Non-pigmented ciliary epithelial cell (primary cell): ENCODE measurements at places on chromosomes 5 and 9.

DNA sequence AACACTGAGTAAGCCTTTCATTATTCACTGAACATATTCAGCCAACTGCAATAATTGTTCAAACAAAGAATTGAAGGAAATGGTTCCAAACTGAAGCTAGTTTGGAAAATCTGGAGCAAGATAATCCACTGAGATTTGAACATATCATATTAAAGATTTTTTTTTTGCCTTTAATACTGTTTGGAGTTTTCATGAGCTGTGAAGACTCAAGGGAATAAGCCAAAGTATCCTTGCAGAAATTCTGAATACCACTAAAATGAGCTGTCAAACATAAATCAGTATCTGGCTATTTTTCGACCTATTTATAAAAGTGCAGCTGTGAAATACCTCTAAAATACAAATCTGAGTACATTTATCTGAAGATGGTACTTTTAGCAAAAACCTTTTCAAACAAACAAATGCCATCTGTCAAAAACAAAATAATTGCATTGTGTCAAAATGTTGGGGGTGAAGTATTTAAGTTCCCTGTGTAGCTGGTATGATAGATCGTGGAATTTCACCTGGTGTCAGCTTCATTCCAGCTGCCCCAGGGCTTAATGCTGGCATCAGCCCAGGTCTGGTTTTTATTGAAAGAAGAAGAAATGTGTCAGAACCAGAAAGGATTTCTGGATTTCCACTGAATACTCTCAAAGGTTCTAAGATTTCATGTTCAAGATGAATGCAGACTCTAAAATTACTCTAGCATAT, 149.0 kb upstream of the GRAMD2B start:
- no peak for DNase-seq

DNA sequence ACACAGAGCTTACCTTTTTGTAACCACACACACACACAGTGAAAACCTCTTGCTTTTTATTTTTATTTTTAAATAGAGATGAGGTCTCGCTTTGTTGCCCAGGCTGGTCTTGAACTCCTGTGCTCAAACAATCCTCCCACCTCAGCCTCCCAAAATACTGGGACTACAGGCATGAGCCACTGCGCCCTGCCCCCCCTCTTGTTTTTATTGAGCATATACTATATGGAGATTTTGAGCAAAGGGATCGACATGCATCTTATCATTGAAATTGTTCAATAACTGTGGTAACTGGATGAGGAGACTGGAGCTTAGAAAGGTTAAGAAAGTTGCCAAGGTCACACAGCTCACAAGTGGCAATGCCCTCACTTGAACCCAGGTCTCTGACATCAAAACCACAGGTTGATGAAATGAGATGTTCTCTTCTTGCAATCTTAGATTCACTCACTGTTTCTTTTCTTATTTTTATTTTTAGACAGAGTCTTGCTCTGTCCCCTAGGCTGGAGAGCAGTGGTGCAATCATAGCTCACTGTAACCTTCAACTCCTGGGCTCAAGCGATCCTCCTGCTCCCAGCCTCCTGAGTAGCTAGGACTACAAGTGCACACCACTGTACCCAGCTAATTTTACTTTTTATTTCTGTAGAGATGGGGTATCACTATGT, 26.8 kb upstream of the STXBP1 start:
- no peak for DNase-seq

GRCh38 chr5:59856358-59856757, 37.2 kb downstream of the PDE4D start:
- no peak for DNase-seq

GRCh38 chr5:104937598-104937997, 1375.0 kb upstream of the NUDT12 start:
- no peak for DNase-seq

DNA sequence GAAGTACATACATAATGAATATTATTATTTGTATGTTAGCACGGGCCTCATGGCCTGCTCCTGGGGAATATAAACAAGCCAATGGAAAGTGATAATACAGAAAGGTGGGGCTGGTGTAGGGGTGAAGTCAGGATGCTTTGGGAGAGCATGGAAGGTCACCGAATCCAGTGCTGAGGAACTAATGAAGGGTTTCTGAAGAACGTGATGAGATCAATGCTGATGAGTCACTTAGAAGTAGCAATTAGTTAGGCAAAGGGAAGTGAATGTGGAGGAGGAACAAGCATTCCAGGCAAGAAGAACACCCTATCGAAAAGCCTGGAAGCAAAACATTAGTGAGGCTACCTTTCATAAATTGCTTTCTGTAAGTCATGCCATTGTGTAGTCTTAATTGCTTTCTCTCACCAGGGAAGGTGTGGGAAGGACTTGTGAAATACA, 2.1 kb downstream of the ANXA1 start:
- DNase-seq = no peak

GRCh38 chr5:161446655-161447054, 99.9 kb downstream of the GABRB2 start:
- DNase-seq = no peak

GRCh38 chr5:56822981-56823380, 7.6 kb downstream of the MAP3K1 start:
- DNase-seq = no peak

- DNase-seq = no peak
These were observed 545.2 kb downstream of the CSNK1G3 start for GRCh38 chr5:124056991-124057723.

DNA sequence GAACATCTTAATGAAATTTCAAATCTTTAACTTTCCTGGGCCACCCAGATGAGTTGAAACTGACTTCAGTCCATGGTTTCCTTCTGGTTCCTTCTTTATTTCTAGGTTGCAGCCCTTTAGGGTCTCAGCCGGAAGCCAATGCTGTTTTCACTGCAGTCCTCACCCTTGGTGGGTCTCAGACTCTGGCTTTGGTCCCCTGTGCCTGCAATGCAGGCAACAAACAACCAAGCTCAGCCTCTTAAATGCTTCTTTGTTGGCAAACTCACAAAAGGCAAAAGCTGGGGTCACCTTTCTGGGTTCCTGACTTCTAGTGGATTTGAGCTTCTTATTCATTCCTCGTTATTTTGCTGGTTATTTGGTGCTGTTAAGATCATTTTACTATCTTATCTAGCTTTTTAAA, 19.3 kb upstream of the APC start:
- no peak for DNase-seq

DNA sequence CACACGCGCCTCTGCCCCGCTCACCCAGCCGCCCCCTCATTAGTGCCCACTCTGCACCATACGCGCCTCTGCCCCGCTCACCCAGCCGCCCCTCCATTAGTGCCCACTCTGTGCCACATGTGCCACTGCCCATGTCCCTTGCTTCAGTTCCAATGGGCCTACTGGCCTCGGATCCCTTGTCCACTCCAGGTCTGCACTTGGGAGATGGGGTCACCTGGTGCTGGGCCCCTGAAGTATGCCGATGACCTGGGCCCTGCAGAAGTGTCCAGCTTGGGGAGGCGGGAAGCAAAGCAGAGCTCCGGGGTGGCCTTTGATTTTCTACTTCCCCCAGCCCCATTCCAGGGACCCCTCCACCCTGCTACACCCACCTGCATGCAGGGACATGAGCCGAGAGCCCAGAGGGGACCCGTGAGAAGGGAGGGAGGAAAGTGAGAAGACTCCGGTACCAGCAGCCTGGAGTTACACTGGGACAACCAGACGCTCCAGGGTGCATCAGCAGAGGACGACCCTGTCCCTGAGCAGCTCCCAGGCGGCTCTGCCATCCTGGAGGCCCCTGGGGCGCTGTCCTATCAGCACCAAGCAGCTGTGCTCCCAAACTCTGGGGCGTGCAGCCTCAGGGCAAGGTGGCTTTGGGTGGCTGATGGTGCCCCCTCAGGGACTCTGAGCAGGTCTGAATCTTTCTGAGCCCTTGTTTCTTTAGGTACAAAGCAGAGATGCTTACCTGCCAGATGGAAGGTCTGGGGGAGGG, 140.8 kb downstream of the RXRA start:
- DNase-seq = no peak

DNA sequence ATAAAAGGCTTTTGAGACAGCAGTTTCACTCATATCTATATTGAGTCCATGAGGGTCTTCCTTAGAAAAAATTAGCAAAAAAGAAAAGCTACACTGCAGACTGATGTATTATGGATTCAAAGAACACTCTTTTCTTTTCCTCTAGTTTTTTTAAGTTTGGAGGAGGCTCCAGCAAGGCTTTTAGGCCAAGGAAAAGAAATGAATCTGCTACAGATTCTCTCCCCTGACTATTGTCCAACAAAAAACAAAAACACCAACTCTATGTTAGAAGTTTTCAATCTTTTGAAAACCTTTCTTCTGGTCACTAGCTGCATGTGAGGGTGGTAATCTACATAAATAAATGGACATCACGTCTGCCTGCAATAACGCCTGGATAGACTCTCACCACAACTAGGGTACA, 310.4 kb downstream of the ARL15 start:
- DNase-seq = no peak

- DNase-seq = no peak
These were observed 1.6 kb downstream of the GRK6 start for GRCh38 chr5:177427919-177428573.

- no peak for DNase-seq
These were observed 237.2 kb downstream of the TRPM3 start for GRCh38 chr9:70883963-70884793.

- no peak for DNase-seq
These were observed 168.6 kb downstream of the MACROH2A1 start for GRCh38 chr5:135230251-135230925.

GRCh38 chr5:98787131-98787719, 13.8 kb downstream of the RGMB start:
- no peak for DNase-seq

- DNase-seq = no peak
These were observed 476.3 kb downstream of the RAB3C start for GRCh38 chr5:59058969-59059687.

DNA sequence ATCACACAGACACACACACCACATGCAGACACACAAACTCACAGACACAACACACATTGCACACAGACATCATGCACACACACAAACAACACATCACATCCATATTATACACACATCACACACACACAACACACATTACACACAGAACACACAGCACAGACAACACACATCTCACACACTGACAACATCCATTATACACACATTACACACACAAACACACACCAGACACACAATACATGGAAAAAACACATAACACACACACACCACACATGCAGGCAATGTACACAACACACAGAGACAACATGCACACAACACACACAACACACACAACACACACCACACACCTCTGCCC, 4.8 kb upstream of the CCDC187 start:
- DNase-seq = no peak

DNA sequence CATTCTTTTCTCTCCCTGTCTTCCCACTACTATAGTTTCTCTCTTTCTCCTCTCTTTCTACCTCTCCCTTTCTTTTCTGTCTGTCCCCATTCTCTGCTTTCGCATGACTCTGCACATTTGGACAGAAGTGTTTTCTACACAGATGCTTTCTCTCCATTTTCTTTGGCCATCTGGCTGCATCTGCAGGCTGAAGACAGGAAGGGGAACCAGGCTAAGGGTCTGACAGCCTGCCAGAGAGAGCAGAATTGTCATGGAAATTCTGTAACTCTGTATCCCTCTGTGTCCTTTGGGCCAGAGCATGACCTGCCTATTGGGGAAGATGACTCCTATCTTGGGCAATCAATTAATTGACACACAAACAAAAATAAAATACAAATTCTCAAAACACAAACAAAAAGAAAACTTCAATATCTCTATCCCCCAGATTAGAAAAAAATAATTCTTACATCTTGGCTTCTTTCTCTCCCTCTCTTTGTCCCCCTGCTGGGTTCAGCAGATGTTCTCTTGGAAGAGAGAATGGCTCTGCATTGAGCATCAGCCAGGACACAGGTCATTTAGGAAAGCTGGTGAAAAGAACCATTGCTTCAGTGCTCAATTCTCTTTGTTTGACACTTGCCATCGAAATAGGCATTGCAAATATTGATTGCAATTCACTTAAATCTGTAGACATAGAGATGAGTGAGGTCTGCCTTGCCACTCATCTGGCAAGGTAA, 415.9 kb upstream of the KLF4 start:
- DNase-seq = no peak

DNA sequence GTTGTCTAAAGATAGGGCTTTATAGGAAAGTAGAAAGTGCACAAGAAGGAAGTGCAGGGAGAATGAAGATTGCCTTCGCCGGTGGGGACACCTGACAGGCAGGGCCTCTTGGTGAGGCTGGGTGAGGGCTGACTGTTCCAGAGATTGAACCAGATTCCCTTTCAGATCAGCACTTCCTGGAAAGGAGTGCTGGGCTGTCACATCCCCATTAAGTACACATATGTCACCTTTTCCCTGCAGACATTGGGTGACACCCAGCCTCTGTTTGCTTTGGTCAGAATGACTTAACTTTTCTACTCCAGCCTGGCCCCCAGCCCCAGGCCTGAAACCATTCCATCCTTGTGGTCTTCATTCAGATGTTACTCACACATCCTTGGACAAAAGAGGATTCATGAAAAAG, 7.4 kb upstream of the SHROOM1 start:
- no peak for DNase-seq

GRCh38 chr5:74641735-74642542, 1.4 kb upstream of the ENC1 start:
- peak; percentile 63 for DNase-seq

DNA sequence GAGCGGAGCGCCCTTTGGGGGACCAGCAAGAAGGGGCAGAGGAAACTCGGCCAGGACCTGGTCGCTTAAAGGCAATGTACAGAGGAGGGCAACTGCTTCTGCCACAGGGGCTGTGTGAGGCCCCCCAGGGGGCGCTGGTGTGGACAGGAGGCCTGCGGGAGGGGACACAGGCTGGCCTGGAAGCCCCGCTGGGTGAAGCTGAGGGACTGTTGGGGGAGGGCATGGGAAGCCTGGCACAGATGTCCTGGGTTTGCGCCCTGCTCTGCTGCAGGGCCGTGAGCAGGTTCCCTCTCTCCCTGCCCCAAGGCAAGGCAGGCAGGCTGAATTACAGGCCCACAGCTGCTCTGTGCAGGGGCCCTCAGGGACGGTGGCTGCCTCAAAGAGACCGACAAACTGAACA, 5.4 kb downstream of the MED22 start:
- DNase-seq = no peak

DNA sequence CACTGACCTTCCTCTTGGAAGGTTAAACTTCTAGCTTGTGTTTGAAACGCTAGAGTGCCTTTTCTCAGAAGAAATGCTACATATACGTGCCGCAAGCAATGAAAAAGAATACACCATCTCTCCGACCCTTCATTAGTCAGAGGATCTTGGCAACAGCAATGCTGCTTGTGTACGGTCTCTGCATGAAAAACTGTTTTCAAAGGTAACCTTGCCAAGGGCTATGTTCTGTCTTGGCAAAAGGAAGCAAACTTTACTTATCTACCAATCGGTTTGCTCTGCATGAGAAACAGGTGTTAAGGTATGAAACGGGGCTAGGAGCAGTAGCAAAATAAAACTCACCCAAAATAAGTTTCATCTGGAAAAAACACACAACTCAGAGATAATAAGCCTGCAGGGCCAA, 297.8 kb downstream of the FBXL17 start:
- DNase-seq = no peak
